Liver (tissue), 10 donors: ENCODE measurements at places on chromosomes 3 and 15. TPM values are rescaled to one million over a fixed set of nuclear protein-coding genes. Genes with fewer than 3 reads are reported as not detected.

DNA sequence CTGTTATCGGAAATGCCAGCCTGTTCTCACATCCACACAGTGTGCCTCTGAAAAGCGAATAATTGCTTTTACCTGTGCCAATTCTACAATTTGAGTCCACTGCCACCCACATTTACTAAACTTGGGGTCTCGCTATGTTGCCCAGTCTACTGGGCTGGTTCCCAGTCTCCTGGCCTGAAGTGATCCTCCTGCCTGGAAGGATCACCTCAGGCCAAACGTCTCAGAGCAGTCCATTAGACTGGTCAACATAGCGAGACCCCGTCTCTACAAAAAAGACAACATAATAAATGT lies 827 bp upstream of the INO80 start:
- DNase-seq, result no peak

DNA sequence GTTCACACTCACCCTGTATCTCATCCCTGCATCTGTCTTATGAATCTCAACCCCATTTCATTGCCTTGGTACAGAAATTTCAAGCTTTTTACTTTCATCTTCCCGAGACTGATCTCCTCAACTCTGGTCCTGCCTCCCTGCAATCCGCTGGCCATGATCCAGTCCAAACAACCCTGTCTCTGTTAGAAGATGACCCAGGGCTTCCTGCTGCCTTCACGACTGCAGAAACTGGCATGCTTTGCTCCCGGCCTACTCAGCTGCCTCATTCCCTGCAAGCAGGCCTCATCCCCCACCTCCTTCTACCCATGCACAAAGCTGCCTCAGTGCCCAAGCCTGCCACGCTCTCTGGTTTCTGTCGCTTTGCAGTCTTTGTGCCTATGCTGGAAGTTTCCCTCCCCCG lies 12.4 kb downstream of the HES1 start:
- peak; percentile 41 for DNase-seq

DNA sequence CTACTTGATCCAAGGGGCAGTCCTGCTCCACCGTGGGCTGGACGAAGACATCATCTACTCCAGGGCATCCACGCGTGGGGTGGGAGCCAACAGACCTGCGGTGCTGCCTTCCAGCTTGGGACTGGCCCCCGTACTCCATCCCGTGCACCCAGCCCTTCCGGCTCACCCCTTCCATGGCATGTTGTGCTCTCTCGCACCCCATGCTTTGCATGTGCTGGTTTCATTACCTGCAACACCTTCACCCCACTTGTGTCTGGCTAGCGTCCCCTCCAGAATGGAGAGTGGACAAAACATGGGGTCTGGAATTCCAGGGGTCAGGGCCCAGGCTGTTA lies 30.2 kb downstream of the SEMA7A start:
- no peak for DNase-seq

Gene FANCD2OS
- total RNA-seq, result not detected

Gene SFMBT1
- 16.1 TPM for total RNA-seq

- DNase-seq, result no peak
Observed at GRCh38 chr3:153158961-153159735, 2.9 kb upstream of the RAP2B start.

- no peak for DNase-seq
Observed at GRCh38 chr15:100727291-100727851, 125.0 kb downstream of the ASB7 start.

Gene CPN2
- total RNA-seq, result 20.4 TPM

GRCh38 chr15:32131803-32132202 lies 101.5 kb downstream of the CHRNA7 start:
- no peak for DNase-seq

DNA sequence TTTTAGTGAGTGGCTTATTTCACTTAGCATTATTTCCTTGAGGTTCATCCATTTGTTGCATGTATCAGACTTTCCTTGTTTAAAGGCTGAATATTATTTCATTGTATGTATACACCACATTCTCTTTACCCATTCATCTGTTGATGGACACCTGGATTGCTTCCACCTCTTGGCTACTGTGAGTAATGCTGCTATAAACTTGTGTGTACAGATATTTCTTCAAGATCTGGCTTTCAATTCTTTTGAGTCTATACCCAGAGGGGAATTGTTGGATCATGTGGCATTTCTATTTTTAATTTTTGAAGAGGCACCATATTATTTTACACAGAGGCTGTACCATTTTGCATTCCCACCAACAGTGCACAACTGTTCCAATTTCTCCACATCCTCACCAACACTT lies 313.5 kb downstream of the RPLP1 start:
- DNase-seq, result no peak

Gene C3orf49
- not detected for total RNA-seq

Gene FAM174B
- 3.8 TPM for total RNA-seq

Gene FMN1
- total RNA-seq, result 5.4 TPM

GRCh38 chr15:88378188-88378637 lies 89.0 kb downstream of the MRPL46 start:
- no peak for DNase-seq

GRCh38 chr15:81363276-81363675 lies 10.7 kb downstream of the TMC3 start:
- no peak for DNase-seq

DNA sequence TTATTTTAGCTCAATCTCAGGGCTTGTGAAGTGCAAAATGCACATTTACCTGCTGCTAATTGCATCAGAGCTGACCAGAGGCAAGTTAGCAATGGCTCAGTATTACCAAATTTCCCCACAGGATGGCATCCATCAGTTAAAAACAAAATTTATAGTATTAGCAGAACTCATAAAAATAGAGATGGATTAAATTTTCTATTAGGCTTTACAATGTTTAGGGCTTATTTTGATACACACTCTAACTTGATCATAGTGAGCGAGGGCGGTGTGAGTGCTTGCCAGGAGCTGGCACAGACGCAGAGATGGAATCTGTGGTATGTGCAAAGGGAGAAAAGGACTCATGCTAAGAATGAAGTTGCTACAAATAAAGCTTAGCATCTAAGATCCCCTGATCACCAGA lies 241.0 kb downstream of the NSUN3 start:
- no peak for DNase-seq

DNA sequence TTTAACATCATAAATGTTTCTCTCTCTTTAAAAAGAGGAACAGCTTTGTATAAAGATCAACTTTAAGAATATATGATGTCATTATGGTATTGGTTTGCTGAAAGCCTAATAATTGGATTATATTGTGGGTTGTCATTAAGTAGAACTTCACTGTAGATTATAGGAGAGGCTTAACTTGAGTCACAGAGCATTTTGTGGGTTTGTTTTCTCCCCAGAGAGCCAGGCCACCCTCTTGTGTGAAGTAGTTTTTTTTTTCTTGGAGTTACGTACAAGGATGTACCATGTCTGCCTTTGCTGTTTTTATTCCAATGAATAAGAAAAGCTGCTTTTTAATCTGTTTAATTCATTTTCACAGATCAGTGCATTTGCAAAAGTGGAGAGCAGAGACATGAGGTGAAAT lies 354.8 kb upstream of the TBL1XR1 start:
- no peak for DNase-seq

- DNase-seq, result no peak
Observed at GRCh38 chr3:167705840-167706239, 28.9 kb downstream of the PDCD10 start.

DNA sequence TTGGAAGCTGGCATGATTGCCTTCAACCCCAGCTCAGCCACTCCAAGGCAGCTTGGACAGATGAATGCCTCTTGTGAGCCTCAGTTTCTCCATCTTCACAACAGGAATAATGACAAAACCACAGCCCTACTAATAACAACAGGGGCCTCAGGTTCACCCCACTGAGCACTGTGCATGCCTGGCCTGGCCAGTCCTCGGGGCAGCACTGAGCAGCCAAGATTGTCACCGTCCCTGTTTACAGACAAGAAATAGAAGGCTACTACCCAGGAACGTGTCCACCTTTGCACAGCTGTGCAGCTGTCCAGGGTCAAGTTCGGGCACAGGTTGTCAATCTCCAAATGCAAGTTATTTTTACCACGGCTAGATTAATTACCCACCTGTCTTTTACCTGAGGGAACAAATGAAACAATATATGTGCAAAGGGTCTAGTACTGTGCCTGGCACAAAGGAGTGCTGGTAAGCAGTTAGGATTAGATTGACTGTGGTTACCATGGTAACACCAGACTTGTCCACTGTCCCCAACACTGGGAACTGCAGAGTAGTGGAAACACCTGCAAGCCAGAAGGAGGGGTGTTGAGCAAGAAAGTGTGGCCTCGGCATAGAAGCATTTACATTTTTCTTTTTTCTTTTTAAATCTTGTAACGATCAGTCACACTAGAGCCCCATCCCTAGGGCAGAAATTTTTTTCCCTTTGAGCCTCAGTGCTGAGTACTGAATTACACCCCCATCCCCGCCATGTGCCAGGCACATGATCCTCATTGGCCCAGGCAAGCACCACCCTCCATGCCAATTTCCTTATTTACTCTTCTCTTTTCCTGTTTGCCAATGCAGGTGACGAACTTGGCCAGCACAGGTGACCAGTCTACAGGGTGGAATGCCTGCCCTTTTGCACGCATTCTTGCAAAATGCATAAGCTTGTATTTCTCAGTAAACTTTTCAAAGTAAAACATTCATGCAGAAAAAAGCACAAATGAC lies 66.3 kb upstream of the SLC6A6 start:
- DNase-seq, result no peak

Gene LMAN1L
- not detected for total RNA-seq

GRCh38 chr3:52777959-52778805 lies 783 bp downstream of the ITIH1 start:
- peak; percentile 33 for DNase-seq

DNA sequence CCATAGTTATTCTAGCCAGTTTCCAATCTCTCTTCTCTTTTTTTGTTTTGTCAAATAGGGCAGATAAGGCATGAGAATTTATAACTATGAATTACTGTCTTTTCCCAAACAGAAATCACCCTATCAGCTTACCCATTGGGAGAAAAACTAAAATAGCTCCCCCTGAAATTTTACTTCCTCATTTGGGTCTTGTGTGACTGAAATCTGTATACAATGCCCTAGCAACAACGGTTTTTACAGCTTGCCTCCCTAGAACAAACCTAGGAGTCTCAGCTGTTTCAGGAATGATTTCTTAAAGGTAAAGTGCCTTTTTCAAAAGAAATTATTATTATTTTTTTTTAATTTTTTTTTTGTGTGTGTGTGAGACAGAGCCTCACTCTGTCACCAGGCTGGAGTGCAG lies 56.8 kb downstream of the CD86 start:
- no peak for DNase-seq

- DNase-seq, result no peak
Observed at GRCh38 chr3:129252748-129253147, 3.3 kb downstream of the COPG1 start.

Gene ACKR2
- total RNA-seq, result 19.3 TPM

Gene ALS2CL
- total RNA-seq, result 22.9 TPM

- no peak for DNase-seq
Observed at GRCh38 chr3:138673641-138674530, 65.3 kb downstream of the FAIM start.

GRCh38 chr15:51588966-51589365 lies 33.6 kb downstream of the DMXL2 start:
- DNase-seq, result no peak

DNA sequence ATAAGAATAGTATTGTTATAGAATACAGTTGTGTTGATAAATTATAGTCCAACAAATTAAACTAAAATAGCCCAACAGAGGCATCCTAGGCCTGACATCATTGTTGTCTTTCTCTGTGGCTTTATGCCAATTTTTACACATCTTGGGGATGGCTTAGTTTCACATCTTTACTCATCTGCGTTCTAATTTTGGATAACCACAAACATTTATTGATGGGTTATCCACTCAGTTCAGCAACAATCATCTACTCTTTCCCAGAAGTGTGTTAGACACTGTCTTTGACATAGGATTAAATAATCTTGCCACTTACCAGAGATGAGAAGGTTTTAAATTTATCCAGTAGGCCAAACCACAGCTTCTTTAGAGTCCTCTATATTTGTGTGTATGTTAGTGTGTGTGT lies 120.8 kb upstream of the PHLDB2 start:
- DNase-seq, result no peak

DNA sequence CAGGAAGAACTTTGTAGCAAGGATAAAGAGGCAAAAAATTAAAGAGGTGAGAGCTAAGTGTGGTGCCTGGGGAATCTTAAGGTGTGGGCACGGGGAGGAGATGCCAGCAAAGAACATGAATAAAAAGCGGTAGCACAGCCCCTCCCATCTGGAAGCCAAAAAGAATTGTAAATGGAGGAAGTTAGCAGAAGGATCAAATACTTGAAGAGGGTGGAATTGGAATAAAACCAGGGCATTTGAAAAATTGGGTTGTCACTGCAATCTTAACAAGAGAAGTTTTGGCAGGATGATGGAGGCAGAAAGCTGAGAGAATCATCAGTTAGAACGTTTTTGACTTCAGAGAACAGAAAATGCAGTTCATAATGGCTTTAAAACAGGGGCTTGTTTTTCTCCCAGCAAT lies 2.4 kb downstream of the CCR2 start:
- no peak for DNase-seq

DNA sequence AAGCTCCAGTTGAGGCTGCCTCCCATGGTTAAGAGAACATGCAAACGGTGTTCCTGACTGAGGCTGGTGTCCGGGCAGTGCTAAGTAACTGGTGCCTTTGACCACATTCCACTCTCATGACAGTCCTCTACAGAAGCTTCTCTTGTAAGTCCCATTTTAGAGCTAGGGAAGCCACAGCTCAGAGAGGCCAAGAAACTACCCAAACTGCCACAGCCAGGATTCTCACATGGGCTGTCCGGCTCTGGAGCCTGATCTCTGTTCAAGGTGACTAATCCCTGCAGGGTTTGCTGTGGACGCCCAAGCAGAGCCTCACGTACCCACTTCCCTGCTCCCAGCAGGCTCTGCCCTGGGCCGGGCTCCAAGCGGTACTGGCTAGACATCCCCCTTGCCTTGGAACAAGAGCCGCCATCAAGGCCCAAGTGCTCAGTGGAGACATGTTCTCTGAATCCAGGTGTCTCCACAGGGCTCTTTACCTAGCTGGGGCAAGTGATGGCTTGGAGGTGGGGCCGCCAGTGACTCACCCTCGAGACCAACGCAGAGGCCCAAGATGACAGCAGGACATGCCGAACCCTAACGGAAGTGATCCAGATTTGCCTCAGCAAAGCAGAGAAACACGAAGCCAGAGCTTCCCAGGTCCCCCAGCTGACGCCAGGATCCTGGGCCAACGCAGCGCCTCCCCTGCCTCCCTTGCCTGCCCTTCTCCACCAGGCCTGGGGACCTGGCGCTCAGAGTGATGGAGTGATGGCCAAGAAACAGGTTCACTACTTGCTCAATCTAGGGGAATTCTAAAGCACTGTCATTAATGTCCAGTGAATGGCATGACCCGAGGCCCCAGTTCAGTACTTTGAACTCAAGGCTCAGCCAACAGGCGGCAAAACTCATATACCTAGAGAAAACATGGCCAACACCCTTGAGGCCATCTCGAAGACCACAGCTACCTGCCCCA lies 24.4 kb downstream of the KLHL25 start:
- DNase-seq, result no peak
